ENCODE measurements at places on chromosomes 4 and X.

DNA sequence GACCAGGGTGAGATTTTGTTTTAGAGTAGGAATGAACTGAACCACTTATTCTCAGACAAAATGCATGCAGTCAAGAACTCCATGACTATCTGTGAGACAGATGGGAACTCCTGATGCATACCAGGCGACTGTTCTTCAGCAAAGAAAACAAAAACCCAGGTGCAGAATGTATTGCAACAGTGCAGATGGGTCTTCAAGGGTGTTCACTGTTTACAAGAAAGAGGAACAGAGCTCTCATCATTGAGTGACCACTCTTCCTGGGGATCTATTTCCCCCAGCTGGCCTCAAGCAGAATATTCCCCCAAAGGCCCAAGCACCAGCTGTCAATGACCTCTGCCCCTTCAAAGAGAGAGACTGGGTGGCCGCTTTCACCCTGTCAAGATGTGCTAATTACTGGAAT lies 39.7 kb upstream of the BMP3 start:
- no peak for DNase-seq

- DNase-seq = no peak
Measured at GRCh38 chr4:73409012-73409862, 5.2 kb downstream of the ALB start.

GRCh38 chr4:26075583-26075982 lies 161.6 kb downstream of the SMIM20 start:
- no peak for DNase-seq

DNA sequence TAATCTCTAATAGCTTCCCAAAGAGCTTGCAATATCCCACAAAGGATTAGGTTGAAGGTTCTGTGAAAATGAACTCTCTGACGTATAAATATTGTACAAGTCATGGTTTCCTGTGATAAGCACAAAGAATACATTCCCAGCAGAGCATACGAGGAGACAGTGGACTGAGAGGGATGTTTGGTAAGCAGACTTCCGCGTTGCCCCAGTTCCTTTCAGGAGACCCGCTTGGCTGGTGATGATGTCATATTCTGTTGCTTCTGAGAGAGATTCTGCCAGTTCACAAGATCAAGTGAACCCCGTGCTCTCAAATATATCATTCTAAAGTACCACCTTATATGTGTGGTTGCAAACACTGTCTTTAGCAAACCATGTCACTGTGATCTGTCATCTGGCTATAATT lies 323.9 kb upstream of the CASK start:
- DNase-seq = no peak

DNA sequence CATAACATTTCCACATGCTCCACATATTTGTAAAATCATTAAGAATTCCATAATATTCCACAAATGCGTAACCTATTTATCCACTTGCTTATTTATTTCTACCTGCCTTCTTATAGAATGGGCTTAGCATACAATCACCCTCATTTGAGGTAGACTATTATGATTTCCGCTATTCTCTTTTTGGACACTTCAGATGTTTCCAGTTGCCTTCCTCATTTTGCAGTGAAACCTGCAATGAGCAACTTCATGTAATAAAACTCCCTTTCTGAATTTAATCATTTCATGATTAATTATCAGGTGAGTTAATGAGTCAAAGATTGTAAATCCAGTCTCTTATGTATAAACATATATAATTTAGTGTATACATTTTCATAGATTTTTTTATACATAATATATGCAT lies 58.0 kb downstream of the PPP3CA start:
- DNase-seq = no peak

DNA sequence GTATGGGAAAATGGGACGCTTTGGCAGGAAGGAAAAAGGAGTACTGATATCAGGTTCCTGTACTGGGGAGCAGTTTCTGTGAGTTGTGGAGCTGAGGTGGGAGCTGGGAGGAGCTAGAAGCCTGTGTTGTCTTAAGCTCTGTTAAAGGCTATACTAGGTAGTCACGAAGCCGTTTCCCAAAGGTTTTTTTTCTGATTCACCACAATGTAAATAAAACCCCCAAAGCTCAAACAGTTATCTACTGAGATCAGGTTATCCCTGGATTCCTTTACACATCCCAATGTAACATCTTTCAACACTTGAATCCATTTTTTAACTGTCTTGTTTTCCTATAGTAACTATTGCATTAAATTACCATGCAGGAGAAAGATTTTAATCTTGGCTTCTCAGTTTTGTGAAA lies 297.4 kb upstream of the SFRP2 start:
- no peak for DNase-seq

- no peak for DNase-seq
Measured at GRCh38 chr4:55173580-55173979, 48.2 kb upstream of the KDR start.

DNA sequence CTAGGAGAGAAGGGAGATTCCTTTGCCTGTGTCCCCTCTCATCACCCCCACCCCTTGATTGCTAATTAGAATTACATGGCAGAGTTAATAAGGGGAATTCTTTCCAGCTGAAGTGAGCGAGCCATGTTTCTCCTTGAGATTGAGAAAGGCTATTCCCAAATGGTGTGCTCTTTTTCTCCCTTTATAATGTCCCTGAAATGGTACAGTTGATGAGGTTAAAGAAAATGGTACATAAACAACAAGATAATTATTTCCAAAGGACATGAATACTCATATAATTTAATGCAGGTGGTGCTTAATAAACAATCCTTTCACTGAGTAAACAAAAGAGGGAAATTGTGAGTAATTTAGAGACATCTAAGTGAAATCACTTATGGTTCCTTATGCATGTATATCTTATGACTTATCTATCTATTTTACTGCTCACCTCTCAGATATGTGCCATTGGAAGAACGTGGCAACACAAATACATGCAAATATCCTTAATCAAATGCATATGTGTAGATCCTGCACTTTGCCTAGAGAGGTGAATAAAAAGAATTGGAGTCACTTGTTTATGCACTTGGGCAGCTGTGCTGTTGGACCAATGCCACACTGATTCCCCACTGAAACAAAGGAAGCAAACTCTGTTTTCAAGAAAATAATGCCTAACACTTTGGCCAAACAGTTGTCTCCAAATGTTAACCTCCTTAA lies 106.6 kb upstream of the WDR44 start:
- no peak for DNase-seq

DNA sequence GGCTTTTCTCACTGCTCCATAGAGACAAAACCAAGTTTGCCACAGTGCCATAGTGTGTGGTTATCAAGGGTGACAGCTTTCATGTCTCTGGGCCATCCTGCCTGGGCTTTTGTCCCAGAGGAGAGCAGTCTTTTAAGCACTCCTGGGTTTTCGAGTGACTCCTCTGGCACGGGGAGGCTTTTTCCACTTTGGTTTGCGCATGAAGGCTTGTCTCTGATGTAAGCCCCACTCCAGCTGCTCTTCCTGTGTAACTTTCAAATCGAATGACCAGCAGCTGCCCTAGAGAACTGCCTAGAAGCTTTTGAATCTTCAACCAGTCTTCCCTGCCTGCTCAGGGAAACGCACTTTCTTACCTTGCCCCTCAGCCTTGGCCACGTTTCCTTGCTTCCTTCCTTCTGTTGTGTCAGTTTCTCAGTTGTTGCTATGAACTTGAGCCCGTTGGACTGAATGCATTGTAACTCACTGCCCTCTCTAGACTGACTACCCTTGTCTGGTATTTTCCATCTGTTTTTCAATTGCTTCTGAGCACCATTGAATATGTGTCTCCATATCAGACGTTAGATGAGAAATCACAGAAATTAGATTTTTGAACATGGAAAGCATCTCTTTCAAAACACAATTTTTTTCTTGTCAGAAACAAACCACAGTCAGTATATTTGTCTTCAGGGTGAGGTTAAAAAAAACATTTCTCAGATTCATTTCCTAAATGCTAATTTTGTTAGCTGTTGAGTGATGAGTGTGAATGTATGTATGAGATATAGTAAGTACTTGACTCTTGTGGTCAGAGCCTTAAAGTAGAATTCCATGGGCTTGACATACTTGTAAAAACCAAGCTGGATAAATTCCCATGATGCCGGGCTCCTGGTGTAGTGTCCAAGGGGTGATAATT lies 45.3 kb downstream of the SLC9A6 start:
- no peak for DNase-seq

DNA sequence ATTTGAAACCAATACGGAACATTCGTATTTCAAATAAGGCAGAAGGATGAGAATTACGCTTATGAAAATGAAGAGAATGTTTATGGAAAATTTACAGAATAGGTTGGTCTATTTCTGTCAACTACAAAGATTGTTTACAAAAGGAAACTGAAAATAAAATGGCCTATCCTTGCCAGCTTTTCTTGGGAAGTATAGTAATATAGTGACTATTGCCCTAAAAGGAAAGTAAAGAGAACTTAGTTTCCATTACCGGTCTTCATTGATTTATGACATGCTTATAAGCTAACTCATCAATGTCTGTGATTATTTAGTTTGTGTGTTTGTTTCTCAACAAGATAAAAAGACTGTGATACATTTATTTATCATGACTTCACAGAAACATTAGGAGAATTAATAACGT lies 2.9 kb upstream of the SPRY1 start:
- no peak for DNase-seq

- DNase-seq = no peak
Measured at GRCh38 chr4:72546456-72546855, 22.6 kb downstream of the ADAMTS3 start.

- DNase-seq = no peak
Measured at GRCh38 chr4:74724979-74725378, 69.3 kb downstream of the BTC start.

DNA sequence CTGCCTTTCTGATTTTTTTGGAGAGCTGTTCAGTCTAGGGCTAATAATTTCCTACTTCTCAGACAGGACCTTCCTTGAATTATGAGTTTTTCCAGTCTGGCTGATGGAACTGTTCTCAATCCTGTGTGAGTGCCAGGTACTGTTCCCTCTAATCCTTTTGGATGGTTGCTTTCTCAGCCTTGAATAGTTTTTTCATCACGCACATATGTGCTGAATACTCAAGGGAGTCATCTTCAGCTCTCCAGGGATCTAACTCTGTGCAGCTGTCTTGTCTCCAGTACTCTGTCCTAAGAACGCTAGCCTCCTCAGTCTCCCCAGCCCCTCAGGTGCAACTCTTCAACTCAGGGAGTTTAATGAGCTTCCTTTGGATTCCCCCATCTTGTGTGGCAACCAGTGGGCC lies 93.2 kb downstream of the GASK1B start:
- no peak for DNase-seq

DNA sequence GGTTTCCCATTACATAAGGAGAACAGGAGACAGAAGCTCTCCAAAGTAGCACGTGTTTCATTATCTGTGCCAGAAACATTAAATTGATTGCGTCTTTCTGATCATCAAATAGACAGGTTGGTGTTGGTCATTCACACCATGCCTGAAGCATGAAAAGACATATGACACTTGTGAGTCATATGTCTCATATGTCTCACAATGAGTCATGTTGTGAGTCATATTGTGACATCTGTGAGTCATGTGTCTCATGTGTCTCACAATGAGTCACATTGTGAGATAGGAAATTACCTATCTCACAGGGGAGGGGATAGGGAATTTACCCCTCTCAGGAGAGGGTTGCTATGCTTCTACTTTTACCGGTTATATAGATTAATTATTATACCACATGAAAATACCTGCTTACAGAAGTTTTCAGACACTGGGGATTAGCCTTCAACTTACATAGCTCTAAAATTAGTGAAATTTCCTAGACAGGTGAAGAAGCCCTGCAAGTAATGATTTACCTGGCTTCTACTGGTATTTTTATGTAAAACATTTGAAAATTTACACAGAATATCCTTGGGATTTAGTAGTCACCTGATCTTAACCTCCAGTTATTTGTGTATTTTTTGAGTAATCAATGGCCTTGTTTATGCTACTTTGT lies 80.8 kb downstream of the NPFFR2 start:
- DNase-seq = no peak

DNA sequence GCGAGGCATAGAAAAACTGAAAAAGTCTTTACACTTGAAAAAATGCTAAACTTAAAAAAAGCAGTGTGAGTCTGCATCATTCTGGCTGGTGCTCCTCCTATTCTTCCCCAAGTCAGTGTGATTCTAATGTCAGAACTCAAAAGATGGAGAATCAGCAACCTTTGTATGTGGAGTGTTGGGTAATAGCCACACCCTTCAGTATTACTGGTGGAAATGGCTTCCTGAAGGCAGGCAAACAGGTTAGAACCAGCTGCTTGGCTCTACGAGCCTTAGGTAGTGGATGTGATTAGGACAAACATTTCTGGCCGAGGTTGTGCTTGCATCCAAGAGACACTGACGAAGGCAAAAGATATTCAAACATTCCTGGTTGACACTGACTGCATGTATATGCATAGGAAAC lies 353.4 kb upstream of the TACR3 start:
- no peak for DNase-seq

GRCh38 chr4:84028340-84028739 lies 470.8 kb downstream of the NKX6-1 start:
- no peak for DNase-seq

GRCh38 chrX:119478504-119478903 lies 10.3 kb downstream of the SLC25A5 start:
- no peak for DNase-seq

- no peak for DNase-seq
Measured at GRCh38 chr4:99404595-99405287, 30.4 kb downstream of the ADH7 start.

DNA sequence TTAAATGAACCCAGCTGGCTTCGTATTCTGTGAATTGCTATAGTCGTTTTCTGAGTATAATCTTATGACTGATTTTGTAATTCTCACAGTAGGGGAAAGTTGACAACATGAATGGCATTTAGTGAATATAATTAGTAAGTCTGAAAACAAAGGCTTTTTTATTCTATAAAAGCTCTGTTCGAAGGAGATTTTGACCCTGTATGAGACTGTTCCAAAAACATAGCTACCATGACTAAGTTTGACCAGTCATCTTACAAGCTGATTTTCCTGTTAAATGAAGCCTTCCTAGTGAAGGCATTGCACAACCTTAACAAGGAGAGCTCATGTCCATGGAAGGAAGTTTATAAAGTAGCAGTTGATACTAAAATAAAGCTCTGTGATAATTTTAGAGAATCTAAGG lies 242.3 kb downstream of the RPA4 start:
- DNase-seq = no peak

- DNase-seq = no peak
Measured at GRCh38 chrX:2413969-2414368, 86.8 kb downstream of the DHRSX start.

GRCh38 chr4:153832720-153833287 lies 43.9 kb upstream of the SFRP2 start:
- DNase-seq = no peak

DNA sequence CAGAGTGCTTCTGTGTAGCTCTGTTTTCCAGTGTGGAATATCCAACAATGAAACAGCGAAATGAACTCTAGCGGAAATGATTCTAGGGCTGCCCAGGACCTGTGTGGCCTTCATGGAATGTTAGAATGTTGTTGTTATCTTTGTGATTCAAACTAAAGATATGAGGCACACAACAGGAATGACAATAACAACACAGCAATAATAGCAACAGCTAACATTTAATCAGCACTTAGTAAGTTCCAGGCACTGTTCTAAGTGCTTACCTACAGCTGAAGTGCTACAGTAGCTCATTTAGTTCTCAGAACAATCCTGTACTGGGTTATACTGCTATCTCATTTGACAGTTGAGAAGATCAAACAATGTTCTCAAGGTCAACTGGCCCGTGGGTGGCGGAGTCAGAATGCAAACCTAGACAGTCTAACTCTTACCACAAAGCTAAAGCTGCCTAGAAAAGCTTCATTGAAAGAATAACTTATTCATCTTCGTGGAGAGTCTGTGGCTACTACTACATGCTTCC lies 63.7 kb downstream of the MAML3 start:
- no peak for DNase-seq

Measured in esophagus squamous epithelium (tissue), 5 donors.